GM04504 (cell line): ENCODE measurements at places on chromosomes 4 and X.
A peak's percentile ranks its signal among the peaks of the same experiment; 100 is the strongest.

GRCh38 chrX:118562582-118563164, 67.1 kb downstream of the DOCK11 start:
- DNase-seq: no peak

DNA sequence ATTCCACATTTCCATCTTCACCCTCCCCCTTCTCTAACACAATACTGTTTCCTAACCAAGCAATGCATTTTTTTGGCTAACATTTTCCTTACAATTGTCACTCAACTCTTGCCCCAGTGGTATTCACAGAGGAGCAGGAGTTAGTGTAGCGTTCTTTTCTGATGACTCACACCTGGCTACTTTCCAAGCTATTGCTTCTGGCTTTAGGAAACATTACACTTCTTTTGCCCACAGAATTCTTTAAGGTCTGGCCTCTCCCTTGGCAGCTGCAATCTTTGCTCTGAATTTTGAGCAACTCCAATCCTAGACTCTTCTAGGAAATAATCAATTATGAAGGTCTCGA, 27.5 kb upstream of the PDGFC start:
- peak; percentile 94 for DNase-seq

DNA sequence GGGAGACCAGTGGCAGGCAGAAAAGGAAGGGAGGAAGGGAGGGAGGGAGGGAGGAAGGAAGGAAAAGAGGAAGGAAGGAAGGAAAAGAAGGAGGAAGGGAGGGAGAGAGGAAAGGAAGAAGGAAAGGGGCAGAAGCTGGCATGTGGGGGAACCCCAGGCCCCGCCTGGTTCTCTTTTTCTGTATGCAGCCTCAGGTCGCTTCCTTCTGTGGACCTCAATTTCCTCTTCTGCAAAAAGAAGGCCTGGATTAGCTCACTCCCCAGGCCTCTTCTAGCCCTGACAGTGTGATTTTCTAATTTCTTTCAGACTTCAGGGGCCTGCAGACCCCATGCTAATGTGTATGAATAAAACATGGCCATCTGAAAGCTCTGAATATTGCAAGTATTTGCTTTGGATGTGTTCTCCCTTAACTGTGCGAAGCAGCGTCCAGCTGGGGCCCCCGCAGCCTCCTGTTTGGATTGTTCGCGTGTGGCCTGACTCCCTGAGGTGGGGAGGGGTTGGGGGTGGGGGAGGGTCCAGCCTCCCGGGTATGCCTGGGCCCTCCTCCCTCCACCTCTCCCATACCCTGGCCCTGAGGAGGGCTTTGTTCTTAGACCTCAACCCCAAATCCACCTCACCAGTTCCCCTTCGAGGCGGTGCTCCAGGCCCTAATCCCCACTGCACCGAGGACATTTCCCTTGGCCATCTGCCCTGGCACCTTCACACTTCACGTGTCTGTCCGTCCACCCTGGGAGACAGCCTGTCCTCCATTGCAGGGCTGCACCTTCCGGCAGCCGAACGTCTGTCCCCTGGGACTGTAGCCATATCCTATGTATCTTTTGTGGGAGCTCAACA, 199.9 kb upstream of the ATP6AP2 start:
- DNase-seq: no peak

DNA sequence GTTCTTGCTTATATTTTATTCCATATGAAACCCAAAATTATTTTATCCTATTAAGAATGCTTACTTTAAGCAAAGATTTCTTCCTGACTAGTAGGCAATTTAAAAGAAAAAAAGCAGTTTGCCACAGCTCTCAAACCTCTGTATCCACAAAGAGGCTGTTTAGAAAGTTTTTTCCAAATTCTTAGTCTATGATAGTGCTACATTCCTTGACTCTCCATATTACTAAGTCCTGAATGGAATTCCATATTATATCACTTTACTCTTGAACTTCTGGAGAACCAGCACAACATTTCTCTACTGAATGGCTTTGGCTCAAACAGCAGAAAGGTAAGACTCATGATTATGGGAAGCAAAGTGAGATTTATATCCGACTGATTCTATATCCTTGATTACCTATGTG, 8.3 kb downstream of the SLC10A6 start:
- DNase-seq: no peak

- no peak for DNase-seq
These were observed 52.4 kb downstream of the SCFD2 start for GRCh38 chr4:53313510-53313909.

DNA sequence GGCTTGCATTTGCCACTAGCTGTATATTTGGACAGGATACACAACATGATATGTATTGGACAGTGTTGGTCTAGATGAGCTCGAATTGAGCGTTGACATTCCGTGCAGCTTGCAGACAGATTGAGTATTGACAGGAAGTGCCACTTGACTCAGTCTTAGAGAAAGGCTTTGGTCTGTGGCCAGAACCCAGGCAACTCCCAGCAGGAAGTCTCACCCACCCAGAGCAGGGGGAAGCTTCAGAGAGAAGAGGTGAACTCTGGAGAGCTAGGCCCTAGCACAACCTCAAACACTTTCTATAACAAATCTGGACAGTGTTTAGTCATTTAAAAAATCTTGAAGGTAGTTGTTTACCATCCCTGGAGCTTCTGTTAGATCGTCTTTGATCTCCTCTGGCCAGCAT, 280.5 kb downstream of the FBXW7 start:
- no peak for DNase-seq

DNA sequence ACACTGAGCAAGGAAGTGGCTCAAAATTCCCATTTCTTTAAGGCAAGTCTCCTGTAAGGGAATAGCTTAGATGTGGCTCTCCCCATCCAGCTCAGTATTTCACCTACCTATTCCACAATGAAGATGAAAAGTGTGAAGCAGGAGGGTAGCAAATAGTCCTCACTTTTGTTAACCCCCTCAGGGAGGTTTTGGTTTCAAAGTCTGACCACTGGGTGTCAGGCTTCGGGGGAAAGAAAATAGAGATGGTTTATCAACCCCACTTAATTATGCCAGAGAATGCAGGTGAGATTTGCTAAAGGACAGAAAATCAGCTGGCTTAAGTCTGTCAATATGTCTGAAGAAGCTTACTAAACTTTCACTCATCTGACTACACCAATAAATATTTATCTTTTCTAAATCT, 69.5 kb downstream of the DHX15 start:
- DNase-seq: no peak

- no peak for DNase-seq
These were observed 69.5 kb downstream of the IL15 start for GRCh38 chr4:141705747-141706377.

- no peak for DNase-seq
These were observed 1138.8 kb downstream of the ARAP2 start for GRCh38 chr4:35105486-35105885.

- no peak for DNase-seq
These were observed 118.3 kb downstream of the DNAAF6 start for GRCh38 chrX:107324493-107325310.

DNA sequence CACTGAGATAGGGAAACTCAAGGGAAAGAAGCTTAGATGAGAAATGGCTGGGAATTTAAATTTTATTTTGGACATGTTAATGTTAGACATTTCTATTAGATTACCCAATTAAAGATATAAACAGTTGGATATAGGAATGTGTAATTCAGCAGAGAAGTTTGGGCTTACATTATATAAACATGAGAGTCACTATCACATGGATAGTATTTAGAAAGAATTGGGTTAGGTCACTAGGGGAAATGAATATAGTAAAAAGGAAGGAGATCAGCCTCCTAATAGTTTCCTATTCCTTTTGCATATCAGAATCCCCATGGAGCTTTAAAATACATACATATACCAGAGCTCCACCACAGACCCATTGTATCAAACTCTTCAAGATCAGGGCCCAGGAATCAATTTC, 19.6 kb upstream of the CXCL5 start:
- DNase-seq: no peak

GRCh38 chr4:101527188-101527587, 179.9 kb upstream of the PPP3CA start:
- DNase-seq: no peak

DNA sequence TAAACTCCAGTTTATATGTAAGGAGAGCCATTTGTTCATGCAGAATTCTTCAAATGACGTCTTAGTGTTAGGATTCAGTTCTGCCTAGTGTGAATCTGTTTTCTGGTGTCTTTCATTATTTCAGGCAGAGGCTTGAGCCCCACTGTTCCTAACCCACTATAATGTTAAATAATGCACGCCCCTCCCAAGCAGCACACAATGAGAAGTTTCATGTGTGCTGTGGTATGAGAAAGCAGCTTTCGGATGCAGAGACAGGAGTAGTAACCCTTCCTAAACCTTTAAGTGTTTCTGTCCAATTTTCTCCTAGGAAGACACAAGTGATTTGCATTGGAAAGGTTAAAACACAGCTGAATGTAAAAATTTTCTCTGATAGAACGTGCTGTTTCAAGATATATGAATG, 54.5 kb downstream of the TRIM2 start:
- DNase-seq: no peak

GRCh38 chrX:70437011-70437410, 7.6 kb upstream of the DLG3 start:
- DNase-seq: no peak

DNA sequence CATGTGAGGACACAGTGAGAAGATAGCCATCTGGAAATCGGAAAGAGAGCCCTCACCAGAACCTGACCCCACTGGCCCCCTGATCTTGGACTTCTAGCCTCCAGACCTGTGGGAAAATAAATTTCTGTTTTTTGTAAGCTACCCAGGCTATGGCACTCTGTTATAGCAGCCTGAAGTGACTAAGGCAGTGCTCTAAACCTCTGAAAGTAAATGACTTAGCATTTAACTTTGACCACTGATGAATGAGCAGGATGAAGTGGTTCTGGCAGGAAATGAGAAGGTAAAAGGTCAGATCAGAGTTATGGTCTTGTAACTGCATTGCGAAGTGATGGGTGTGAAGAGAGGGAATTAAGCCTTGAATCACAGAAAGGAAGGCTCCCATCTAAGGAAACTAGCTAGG, 17.0 kb downstream of the GPAT3 start:
- DNase-seq: peak; percentile 72

DNA sequence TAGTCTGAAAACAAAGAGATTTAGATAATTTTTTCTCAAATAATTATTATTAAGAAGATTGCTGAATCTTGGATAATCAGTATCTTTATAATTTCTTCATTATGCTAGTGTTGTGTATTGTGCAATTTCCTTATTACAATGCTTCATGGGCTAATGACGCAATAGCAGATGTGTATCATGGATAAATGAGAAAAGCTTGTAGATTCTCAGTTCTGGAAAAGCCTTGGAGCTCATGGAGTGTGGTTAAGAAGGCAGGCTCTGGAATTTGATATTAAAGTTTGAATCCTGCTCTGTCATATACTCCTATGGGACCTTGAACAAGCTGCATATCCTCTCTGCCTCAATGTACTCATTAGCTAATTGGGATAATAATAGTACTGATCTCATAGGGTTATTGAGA, 18.9 kb upstream of the CXCL8 start:
- peak; percentile 77 for DNase-seq

GRCh38 chr4:52052475-52052780, 1.3 kb downstream of the SPATA18 start:
- DNase-seq: no peak

DNA sequence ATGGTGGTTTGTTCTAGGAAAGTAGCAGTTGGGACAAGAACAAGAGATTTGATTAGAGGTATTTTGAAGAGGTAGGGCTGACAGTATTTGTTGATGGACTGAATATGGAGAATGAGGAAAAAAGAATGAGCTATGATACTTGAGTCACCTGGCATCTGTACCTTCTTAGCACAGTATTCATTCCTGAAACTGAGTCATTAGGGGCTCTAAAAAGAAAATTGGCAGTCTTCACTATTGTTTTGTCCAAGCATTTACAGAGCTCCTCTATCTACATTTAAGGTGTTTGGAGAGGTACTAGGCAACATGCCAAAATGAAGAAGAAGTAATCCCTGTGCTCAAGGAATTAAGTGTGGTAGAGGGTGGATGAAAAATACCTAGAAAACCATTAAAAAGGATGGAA, 165.8 kb downstream of the SHROOM4 start:
- no peak for DNase-seq

- no peak for DNase-seq
These were observed 6.8 kb downstream of the LHFPL1 start for GRCh38 chrX:112672788-112673560.

GRCh38 chr4:126046081-126046614, 731.4 kb downstream of the FAT4 start:
- DNase-seq: no peak

GRCh38 chrX:102491766-102492165, 20.2 kb upstream of the TCP11X2 start:
- no peak for DNase-seq

GRCh38 chrX:79084923-79085322, 59.6 kb upstream of the GPR174 start:
- no peak for DNase-seq

GRCh38 chr4:75142850-75143249, 209.9 kb downstream of the PARM1 start:
- no peak for DNase-seq

- DNase-seq: no peak
These were observed 24.7 kb downstream of the TECRL start for GRCh38 chr4:64384237-64385203.

DNA sequence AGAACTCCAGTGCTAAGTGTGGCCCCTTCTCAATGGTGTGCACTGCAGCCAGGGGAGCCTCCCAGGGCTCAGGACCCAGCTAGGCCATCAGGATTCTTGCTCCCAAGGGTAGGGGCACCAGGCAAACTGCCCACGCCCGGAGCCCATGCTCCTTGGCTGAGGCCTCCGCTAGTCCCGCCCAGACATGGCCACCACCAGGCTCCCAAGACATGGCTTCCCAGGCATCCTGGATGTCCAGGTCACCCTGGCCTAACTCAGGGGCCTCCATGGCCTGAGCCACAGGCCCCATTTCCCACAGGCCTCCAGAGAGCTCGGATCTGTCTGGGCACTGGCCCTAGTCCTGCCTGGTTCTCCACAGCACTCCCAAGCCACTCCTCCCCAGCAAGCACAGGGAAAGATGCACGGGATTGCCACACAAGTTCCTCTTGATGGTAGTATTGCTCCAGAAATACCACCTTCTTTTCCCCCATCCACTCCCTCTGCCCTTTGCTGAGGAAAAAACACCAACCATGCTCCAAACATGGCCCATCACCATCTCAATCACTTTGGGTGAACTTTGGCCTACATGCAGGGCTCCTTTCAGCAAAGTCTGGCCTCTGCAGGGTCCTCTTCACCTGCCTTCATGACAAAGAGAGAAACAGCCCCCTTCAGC, 274.7 kb upstream of the AGTR2 start:
- DNase-seq: no peak

DNA sequence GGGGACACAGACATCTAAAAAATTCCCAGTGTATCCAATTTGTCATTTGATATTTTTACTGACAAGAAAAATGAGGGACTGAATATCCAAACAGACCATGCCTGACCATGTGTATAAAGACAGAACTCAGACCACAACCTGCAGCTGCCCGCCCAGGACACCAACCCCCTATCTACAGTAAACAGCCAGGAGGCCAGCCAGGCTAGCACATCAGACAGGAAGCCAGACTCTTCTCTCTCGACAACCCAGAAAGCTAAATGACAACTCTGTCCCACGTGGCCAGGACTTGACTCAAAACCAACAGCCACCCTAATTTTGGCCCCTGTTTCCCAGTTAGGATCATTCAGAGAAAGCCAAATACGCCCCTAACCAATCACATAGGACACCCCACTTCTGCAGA, 15.1 kb downstream of the AFAP1 start:
- no peak for DNase-seq
